ENCODE measurements at places on chromosomes 11 and 22.
A peak's percentile ranks its signal among the peaks of the same experiment; 100 is the strongest.

- DNase-seq, result no peak
Measured at GRCh38 chr11:78158987-78159652, 19.7 kb upstream of the ALG8 start.

GRCh38 chr11:76793391-76794291 lies 10.5 kb downstream of the TSKU start:
- DNase-seq, result no peak

- no peak for DNase-seq
Measured at GRCh38 chr11:128691802-128692752, 1.8 kb upstream of the FLI1 start.

DNA sequence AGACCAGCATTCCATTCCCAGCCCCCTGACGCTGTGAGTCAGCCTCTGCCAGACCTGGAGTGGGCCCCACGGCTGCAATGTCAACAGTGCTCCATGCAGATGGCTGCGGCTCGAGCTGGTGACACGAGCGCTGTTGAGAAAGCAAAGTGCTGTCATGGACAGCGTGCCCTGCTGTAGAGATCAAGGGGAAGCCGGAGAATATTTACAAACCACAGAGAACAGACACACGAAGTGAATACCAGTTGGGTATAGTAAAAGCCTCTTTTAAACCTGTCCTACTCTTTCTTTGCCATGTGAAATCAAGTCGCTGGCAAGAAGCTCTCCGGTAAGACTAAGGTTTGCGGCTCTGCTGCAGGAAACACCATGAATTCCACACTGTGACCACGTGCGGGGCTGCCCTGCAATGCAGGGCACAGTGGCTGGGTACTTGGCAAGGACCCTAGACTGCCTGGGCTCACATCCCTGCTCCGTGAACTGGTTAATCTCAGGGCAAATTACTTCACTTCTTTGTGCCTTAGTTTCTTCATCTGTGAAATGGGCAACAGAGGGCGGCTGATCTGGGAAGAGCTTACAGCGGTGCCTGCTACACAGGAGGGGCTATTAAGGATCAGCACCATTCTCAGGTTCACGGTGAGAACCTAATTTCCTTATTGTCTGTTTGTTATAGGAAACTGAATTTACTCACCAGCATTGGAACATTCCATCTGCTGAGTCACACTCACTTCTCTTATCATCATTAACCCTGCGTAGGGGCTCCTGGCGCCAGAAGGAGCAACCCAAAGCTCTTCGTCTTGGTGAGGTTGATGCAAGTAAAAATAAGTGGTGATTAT lies 27.8 kb upstream of the ELFN2 start:
- no peak for DNase-seq

DNA sequence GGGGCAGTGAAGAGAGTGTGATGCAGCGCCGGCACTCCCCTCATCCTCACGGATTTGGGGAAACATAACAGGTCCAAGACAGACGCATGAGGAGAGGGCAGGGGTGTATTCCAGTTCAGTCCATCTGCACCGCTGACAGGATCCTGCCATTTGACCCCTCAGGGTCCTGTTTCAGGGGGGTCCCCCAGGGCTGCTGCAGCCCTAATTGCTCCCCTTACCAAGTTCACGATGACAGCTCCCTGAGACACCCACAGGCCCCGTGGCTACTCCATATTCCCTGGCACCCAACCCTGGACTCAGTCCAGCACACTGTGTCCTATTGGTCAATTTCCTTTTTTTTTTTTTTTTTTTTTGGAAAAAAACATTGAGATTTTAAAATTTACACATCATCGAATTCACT lies 41.5 kb downstream of the SHANK2 start:
- no peak for DNase-seq

DNA sequence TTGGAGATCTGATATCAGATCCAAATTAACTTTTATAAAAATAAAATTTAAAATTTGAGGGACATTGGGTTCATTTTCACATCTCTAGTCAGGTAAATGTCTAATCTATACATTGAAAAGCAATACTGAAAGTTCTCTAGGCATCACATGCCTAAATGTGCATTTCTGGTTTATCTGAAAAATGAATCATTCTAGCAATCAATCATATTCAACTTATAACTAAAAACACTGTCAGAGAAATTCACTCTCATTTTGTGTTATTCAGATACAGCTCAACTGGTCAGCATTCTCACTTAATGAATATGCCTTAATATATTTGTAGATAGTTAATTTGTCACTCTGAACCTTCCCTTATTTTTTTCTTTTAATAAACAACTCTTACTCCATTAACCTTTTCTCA lies 243.2 kb downstream of the CASP12 start:
- no peak for DNase-seq

GRCh38 chr11:118634431-118635236 lies 27.2 kb downstream of the PHLDB1 start:
- peak; percentile 92 for DNase-seq

DNA sequence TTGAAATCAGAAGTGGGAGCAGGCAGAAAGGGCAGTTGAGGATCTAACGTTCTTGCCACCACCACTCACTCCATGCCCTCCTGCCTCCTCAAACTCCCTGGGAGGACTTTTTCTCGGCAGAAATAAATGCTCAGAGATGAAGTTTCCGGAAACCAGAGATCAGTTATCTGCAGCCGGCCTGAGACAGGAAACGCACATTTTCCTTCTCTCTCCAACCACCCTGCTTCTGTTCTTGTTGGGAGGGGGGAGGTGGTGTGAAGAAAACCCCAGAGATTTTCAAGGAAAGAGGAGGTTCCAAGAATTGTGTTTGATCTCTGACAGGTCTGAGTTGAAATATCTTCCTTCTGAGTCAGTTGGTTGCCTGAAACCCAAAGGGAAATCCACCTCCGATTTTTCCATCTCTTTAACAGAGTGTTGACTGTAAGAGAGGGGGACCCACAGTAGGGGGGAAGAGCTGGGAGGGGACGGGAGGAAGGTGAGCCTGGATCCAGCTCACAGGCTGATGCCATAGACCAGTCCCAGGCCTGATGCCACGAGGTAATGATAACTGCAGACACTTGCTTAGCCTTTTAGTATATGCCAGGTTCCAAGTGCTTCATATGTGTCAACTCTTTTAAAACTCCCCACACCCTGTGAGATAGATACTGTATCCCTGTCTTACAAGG lies 100.8 kb downstream of the TRAF6 start:
- DNase-seq, result no peak

DNA sequence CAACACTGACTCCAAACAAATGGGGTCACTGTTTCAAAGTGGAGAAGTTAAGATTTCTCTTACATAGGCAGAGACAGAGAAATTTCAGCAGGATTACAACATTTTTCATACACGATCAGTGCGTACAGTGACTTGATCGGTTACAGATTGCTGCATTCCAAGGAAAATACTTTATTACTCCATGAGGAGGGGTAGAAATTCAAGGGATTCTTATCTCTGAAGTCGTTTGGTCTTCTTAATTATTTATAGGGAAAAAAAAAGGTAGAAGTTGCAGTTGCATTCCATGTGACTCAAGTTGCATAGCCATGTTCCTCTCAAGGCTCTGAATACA lies 10.7 kb upstream of the SMIM38 start:
- no peak for DNase-seq

GRCh38 chr11:119684361-119685110 lies 44.5 kb downstream of the NECTIN1 start:
- DNase-seq, result no peak

DNA sequence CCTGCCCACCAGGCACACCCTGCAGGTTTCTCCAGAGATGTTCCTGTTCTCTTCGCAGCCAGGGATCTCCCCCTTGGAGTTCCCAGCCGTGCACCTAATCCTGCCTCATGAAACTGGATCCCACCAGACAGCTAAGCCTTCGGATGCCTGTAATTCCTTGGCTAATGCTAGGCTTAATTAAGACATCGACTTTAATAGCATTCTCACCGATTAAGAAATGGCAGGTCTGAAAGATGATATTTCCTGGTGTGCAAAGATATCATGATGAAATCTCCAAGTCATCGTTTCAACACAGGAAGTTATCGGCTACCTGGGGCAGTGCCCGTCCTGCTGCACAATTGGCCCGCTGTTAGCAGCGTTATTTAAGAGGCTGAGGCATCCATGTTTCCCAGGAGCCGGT lies 41.5 kb upstream of the CCND1 start:
- no peak for DNase-seq

- no peak for DNase-seq
Measured at GRCh38 chr11:35907648-35908431, 36.0 kb upstream of the LDLRAD3 start.

GRCh38 chr11:130731401-130731800 lies 184.9 kb downstream of the SNX19 start:
- no peak for DNase-seq

GRCh38 chr22:37808294-37808657 lies 542 bp downstream of the GCAT start:
- DNase-seq, result no peak

DNA sequence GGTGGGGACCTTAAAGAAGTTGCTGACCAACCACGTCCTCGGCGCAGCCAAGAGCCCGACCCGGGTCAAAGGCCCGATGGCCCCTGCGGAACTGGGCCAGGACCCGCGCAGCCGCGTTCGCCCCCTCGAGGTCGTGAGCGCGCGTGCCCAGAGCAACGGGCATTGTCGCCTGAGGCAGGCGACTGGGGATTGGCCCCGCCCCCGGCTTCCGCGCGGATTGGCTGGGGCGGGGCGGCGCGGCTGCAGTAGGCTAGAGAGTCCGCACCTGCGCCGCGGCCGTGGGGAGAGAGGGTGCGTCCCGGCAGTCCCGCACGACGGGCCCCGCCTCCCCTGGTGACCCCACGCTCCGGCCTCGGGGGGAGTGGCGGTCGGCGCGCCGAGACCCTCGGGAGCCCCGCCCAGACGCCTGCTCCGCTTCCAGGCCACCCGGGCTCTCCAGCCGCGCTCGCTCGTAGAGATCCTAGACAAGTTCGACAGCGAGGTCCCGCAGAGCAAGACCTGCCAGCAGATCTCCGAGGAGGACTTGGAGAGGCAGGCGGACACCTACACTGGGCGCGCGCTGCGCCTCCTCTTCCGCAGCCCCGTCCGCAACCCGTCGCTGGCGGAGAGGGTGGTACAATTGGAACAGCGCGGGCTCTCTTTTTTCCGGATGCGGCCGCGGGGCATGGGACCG lies 8.3 kb upstream of the PPIL2 start:
- DNase-seq, result peak; percentile 29

- no peak for DNase-seq
Measured at GRCh38 chr11:5174934-5175333, 20.4 kb upstream of the OR52A1 start.

- no peak for DNase-seq
Measured at GRCh38 chr11:117950301-117950700, 21.1 kb upstream of the TMPRSS13 start.

DNA sequence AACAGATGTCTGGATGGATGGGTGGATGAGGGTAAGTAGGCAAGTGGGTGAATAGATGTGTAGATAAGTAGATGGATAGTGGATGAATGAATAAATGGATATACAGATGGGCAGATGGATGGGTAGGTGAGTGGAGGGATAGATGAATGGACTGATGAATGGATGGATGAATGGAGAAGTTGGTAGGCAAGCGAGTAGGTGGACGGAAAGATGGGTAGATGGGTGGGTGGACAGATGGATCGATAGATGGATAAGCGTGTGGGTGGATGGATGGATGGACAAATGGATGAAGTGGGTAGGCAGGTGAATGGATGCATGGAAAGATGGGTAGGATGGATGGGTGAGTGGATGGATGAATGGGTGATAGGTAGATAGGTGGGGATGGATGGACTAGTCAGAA lies 393.2 kb downstream of the SHANK2 start:
- DNase-seq, result no peak

- no peak for DNase-seq
Measured at GRCh38 chr22:47034076-47034808, 271.8 kb downstream of the TBC1D22A start.

GRCh38 chr11:1308743-1309497 lies 512 bp downstream of the TOLLIP start:
- DNase-seq, result no peak

GRCh38 chr22:18909556-18909955 lies 3.4 kb downstream of the DGCR6 start:
- no peak for DNase-seq

GRCh38 chr11:75326439-75326810 lies 25.0 kb downstream of the ARRB1 start:
- no peak for DNase-seq

DNA sequence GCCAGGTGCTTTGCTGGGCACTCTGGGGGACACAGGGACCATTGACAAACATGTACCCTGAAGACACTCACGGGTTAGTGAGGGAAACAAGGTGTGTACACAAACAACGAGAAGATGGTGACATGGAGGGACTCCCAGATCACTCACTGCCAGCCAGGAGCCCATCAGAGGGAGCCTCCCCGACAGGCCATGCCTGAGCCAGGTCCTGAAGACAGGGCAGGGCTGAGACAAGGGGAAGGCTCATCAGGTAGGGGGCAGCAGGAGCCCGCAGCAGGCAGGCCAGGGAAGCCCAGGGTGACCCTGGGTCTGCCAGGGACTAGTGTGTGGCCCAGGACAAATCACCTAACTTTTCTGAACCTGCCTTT lies 127.9 kb downstream of the BUD13 start:
- no peak for DNase-seq

DNA sequence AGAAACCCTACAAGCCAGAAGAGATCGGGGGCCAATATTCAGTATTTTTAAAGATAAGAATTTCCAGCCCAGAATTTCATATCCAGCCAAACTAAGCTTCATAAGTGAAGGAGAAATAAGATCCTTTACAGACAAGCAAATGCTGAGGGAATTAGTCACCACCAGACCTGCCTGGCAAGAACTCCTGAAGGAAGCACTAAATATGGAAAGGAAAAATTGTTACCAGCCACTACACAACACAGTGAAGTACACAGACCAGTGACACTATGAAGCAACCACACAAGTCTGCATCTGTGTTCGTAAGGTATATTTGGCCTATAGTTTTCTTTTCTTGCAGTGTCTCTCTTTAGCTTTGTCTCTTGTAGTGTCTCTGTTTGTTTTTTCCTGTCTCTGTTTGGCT lies 29.0 kb downstream of the TMEM225 start:
- no peak for DNase-seq

Measured in DMS79 (cell line).